ENCODE measurements at places on chromosomes 4 and X. TPM values are rescaled to one million over a fixed set of nuclear protein-coding genes. Genes with fewer than 3 reads are reported as not detected.

The IL13RA2 gene
- not detected for total RNA-seq

The EVC gene
- 14.9 TPM for total RNA-seq

The AKAP4 gene
- total RNA-seq = not detected

- DNase-seq = no peak
- H3K36me3 ChIP-seq = no peaks in the 10 kb centered on the region
- H3K4me1 ChIP-seq = peaks cover 3% of the 10 kb centered on the region
- no peak overlapping the region for H3K4me3 ChIP-seq
These were observed 312.1 kb upstream of the GATB start for GRCh38 chr4:152072906-152073305.

DNA sequence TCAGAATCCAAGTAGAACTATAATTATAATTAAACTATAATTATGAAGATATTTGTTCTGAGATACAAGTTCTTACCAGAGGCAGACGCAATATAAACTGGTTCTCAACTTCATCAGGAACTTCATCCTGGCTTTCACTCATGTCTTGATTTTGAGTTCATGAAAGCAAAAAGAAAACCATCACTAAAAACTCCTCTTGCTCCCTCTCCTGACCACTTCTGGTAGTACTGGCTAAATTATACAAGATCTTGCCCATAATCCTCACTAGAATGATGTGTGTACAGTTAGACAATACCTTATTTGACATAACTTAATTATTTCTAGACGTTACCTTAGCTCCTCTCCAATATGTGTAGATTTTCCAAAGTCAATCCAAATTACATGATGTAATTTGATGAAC lies 3.7 kb downstream of the TAF7L start:
- H3K27me3 ChIP-seq = no peaks in the 10 kb centered on the region
- DNase-seq = peak; percentile 35
- no peak overlapping the region for H3K27ac ChIP-seq
- no peaks in the 10 kb centered on the region for H3K4me1 ChIP-seq

- H3K4me1 ChIP-seq = peaks cover 3% of the 10 kb centered on the region
- H3K27me3 ChIP-seq = peaks cover 6% of the 10 kb centered on the region
- H3K36me3 ChIP-seq = no peaks in the 10 kb centered on the region
- no peak for DNase-seq
These were observed 3.1 kb downstream of the KDM6A start for GRCh38 chrX:44876086-44876485.

DNA sequence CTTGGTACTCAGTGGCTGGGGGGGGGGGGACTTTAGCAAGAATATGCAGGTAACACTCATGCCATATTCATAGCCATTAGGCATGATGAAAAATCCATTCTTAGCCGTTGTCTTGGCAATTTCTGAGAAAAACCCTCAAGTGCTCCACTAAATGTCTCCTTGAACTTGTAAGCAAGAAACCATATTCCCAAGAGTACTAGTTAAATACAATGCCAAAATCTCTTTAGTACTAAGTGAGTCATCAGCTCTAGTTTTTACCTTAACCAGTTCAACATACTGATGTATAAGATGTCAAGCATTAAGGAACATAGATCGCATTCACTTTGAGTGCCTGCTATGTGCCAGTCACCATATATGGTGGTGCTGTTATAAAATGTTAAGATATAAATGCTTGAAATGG lies 27.5 kb downstream of the UBE2D3 start:
- H3K36me3 ChIP-seq = peaks cover 32% of the 10 kb centered on the region
- no peaks in the 10 kb centered on the region for H3K27me3 ChIP-seq
- H3K4me3 ChIP-seq = no peak overlapping the region
- no peak for DNase-seq

Measured in endothelial cell (in vitro differentiated cells).